NCI-H226 (cell line): ENCODE measurements at places on chromosomes 3 and 15.

- peak; percentile 100 for DNase-seq
These were observed 110.9 kb downstream of the ASB7 start for GRCh38 chr15:100713163-100713867.

DNA sequence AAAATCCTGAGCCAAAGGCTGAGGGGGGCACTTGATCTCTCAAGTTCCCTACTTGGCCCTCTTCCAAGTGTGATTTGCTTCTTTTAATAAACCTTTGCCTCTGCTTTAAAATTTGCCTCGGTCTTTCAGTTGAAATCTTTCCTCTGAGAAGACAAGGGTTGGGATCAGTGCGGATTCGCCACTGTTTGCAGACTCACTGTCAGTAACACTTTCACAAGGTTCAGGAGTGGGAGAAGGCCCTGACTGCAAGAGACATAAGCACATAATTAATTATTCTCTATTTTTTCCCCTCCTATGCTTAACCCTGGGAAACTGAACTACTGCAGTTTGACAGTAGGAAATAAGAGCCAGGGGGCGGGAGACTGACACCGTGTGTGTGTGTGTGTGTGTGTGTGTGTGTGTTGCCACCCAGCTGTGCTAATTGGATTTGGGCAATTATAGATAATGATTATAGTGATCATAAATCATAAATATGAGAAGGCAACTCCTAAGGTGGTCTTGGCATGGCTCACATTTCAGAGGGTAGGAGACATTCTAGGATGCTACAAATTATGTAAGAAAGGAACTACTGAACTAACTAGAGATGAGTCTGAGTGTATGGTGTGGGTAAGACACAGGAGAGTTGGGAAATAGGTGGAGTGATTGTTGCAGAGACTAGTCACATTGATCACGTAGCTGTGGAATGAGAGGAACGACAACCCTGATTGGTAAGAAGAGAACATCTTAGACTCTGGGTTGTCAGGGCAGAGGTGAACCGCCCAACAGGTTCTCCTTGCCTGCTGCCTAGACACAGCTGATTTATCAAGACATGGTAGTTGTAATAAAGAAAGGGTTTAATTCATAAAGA is 5.5 kb upstream of the ZNF662 start:
- no peak for DNase-seq

DNA sequence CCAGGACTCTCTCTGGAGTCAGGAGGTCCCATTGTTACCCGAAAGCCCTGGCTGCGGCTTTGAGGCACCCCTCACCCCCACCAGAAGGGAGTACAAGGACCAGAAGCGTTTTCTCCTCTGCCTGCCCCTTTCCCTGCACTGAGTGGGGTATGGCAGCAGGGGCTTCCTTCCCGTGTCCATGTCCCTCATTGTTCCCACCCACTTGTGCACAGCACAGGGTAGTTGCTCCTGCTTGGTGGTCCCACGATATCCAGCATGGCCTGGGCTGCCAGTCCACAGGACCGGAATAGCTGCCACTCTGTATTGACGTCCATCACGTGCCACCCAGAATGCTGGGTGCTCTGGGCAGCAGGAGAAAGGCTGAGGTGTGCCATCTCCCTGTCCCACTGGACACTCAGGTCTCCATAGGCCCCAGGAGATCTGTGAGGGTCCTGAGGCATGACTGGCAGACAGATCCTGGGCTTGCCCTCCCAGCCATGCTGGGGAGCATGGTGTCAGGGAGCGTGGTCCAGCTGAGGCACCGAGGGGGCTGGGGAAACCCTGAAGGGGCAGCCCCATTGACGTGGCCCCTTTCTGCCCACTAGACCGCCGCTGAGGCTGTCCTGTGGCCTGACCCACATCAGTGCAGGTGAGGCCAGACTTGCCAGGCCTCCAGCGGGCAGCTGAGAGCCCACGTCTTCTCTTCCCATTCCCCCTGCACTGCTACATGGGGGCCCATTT is 45.3 kb upstream of the SEC22A start:
- no peak for DNase-seq

- peak; percentile 7 for DNase-seq
These were observed 60.7 kb downstream of the ABI3BP start for GRCh38 chr3:100932491-100932890.

DNA sequence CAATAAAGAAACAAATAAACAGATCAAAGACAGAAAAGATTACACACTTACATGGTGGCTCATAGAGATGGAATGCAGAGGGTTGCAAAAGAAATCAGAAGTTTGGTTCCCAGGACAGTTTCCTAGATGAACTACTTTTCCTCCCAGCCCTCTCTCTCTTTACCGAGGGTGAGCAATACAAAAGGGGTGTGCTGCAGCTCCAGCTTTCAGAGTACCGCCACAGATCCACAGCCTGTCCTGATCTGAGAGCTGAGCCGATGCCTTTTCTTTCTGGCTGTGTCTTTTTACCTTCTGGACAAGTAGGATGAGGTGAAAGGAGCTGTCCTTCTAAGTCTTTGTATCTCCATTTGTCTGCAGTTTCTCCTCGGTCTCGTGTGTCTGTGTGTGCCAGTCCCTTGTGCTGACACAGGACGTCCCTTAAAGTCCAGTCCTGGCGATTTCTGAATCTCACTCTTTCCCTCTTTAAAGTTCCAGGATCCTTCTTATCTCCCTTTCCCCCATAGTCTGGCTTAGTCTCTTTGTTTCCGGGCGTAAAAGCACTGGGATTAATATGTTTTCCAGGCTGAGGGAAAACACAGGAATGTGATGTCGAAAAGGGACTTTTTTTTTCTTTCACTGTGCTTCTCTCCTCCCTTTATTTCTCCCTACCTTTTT is 540 bp downstream of the CCDC80 start:
- peak; percentile 71 for DNase-seq

DNA sequence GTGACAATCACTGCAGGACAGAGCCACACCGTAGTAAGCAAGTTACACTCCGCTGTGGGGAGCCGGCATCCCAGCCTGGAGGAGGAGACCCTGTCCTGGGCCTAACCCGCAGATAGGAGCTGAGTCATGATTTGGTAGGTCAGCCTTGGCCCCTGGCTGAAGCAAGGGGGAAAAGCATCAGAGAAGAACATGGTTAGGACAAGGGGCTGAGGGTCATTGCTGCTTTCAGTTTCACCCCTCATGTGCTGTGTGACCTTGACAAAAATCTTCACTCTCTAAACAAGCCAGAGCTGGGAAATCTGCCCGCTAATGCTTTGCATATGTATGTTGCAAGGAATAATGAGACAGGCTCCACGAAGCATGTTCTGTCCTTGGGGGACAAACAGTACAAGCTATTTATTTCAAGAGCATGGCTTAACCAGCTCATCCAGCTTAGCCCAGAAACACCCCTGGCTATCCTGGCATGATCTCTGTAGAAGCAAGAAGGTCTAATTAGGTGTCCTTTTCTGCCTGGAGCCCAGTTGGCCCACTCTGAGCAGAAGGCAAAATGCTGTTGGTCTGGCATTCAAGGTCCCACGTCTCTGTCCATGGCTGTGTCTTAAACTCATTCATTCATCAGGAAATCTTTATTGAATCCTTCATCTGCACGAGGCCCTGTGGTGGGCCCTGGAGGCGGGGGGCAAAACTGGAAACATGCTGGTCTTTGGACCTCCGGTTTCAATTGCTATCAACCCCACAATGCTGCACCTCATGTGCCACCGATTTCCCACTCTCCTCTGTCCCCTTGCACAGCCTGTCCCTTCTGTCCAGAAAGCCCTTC is 221.3 kb upstream of the LYSMD4 start:
- no peak for DNase-seq

GRCh38 chr3:183515968-183516851 is 39.3 kb downstream of the KLHL6 start:
- no peak for DNase-seq

- no peak for DNase-seq
These were observed 1049.1 kb downstream of the FHIT start for GRCh38 chr3:60202052-60202726.

DNA sequence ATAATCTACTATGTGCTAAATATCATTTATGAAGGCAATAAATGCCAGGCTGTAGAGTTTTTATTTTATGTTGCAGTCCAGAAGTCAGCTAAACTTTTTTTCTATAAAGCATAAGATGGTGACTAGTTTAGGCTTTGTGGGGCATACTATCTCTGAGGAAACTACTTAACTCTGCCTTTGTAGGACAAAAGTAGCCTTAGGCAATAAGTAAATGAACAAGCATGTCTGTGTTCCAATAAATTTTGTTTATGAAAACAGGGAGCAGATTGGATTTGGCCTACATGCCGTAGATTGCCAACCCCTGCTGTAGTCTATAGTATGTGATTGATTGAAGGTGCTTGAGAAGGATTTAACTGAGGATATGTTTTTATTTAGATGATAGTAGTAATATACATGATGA is 502.5 kb upstream of the NAALADL2 start:
- no peak for DNase-seq

- peak; percentile 20 for DNase-seq
These were observed 47.7 kb downstream of the PXYLP1 start for GRCh38 chr3:141279077-141279967.

- no peak for DNase-seq
These were observed 15.3 kb downstream of the ERC2 start for GRCh38 chr3:56453011-56453410.

DNA sequence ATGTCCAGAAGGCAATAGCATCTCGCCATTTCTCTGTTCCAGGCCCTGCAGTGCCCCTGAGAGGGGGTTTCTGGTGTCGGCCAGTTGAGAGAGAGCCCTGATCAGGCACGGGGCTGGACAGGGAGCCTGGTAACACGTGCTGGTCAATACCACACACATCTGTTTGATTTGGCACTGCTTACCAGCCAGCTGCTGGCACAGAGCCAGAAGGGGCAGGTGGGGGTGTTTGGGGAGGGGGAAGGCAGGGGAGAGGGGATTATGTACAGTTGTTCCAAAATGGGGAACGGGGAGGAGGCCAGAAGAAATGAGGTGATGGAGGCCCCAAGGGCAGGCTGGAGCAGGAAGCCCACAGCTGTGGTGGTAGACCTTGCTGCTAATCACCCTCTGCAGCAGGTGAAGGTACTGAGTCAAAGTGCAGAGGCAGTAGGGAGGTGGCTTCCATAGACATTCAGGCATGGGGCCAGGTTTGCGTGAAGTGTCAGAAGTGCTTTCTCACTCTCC is 153.5 kb upstream of the LPP start:
- no peak for DNase-seq

- peak; percentile 16 for DNase-seq
These were observed 314.5 kb upstream of the CCDC54 start for GRCh38 chr3:107062787-107063186.

DNA sequence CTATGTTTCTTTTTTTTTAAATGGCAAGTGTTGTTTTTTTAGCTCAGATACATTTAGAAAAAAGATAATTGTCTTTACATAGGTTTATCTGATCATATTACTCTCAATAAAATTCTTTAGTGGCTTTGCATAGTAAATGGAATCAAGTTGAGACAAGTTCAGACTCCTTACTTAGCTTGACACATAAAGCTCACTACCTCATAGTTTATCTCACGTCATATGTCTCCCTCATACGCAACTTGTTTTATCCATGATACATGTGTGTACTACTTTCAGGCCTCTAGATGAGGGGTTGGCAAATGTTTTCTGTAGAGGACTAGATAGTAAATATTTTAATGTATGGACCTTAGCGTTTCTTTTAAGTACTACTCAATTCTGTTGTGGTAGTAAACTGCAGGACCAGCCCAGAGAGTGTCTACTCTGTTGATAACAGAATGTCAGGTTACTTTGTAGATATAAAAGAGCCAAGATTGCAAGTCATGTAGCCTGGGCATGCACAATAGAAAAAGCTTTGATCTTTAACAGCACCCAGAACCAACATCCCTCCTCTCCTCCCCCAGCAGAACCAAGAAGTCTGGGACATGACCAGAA is 28.2 kb upstream of the MGA start:
- DNase-seq = no peak

GRCh38 chr3:186108941-186109865 is at the start of gene ETV5:
TSS of gene ETV5 (minus strand) at chr3:186109089. CDS start at chr3:186105868, 3,221 bp downstream.
- DNase-seq = peak; percentile 99

DNA sequence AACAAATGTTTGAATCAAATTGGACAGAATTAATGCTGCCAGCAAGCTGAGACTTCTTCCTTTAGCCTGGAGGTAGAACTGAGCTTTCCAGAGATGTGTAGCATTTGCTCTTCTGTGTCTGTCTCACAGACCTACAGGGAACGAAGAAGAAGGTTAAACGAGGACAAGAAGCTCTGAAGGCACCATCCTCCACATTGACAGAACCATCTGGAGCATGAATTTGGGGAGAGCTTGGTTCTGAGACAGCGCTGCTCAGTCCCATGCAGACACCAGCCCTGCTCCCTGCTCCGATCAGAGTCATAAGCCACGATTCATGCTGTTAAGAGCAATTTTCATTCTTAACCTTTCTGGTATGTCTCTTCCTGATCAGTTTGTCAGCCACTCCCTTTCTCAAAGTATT is 7.7 kb upstream of the KY start:
- DNase-seq = no peak

DNA sequence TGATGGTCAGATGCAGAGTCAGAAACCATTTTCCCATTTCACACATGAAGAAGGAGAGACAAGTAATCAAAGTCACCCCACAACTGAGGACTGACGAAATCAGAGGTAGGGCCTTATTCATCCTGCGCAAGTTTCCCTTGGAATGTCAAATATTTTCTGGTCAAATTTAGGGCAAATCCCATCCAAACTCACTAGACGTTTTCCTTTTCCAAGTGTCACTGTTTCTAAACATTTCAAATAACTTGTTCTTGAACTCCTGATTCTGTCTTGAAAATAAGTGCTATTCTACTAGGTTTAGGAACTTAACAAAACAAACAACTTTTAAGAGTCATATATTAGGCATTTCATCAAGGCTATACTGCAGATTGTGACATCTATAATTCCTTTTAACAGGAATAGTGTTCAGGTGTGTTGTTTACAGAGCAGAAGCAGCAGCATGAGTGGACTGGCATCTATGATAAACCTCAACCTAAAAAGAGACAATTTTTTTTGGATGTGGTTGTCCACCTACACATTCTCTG is 40.7 kb downstream of the SUMF1 start:
- no peak for DNase-seq

DNA sequence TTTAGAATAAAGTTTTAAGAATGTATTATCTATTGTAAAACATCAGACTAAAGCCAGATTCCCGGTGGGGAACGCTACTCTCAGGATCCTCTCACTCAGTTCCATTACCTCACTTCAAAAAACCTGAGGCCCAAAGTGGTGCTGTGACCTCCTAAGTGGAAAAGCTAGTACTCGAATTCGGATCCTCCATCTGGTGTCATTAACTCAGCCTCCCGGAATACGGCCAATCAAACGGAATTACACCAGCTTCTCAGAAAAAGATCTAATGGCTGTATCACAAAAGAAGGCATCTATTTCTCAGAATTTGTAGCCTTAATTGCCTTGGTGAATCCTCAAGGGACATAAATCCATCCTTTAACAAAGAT is 627 bp downstream of the ACAD11 start:
- DNase-seq = no peak

- no peak for DNase-seq
These were observed 1.0 kb downstream of the ONECUT1 start for GRCh38 chr15:52789008-52789600.

- DNase-seq = no peak
These were observed 67.6 kb upstream of the GCNT3 start for GRCh38 chr15:59543721-59544547.

DNA sequence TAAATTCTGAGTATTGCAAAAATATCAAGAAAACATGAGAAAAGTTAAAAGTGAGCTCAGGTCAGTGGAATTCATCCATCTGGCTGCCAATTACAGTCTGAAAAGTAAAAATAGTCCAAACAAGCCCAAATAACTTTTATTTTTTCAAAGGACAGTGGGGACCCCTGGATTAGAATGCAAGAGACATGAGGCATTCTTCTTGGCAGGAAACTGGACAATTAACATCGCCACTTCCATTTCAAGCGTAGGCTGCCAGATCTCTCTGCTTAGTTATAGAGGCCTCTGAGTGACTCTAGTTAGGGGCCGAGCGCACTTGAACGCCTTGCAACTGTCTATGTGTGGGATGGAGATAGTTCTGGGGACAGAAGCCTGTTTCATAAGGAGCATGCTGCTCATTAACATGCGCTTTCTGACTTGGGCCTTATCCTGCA is 189.1 kb downstream of the GHSR start:
- DNase-seq = no peak
